ENCODE measurements at places on chromosomes 2 and 18.

DNA sequence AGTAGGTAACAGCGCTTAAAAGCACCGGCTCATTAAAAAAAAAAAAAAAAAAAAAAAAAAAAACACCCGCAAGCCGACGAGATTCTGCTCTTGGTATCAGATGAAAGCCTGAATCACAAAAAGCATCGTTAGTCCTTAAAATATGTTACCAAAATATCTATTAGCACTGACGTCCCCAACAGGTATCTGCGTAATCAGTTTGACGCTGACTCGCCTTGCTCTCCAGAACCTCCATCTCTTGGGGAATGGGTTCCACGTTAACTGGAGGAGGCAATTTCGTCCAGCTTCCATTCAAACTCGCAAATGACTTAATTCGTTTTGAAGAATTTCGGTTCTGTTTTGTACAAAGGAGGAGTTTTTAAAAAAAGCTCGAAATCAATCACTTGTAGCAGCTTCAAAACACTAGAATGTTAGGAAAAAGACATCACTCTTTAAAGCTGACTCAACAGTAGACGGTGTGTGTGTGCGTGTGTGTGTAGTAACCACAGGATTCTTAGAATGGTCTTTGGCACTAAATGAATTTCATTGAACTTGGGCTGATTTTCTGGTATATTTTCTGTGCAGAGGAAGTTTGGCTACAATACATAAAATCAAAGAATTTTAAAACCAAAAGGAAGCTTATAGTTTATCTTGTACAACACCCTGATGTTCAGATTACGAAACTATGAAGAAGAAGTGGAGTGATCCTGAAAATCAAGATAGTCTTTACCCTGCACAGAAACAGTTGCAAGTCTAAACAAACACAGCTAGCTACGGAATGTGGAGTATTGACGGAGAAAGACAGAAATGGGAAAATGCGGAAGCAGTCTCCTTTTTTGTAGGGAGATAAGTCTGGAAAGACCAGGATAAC is 1.1 kb upstream of the PGAP1 start:
- peak overlapping the region; percentile 89 for H3K27ac ChIP-seq
- no peak for DNase-seq
- H3K27me3 ChIP-seq: no peaks in the 10 kb centered on the region

GRCh38 chr2:232999354-232999753 is 13.7 kb downstream of the NGEF start:
- no peaks in the 10 kb centered on the region for H3K36me3 ChIP-seq
- no peaks in the 10 kb centered on the region for H3K4me1 ChIP-seq
- H3K27ac ChIP-seq: no peak overlapping the region
- peak; percentile 9 for DNase-seq
- no peak overlapping the region for H3K4me3 ChIP-seq

DNA sequence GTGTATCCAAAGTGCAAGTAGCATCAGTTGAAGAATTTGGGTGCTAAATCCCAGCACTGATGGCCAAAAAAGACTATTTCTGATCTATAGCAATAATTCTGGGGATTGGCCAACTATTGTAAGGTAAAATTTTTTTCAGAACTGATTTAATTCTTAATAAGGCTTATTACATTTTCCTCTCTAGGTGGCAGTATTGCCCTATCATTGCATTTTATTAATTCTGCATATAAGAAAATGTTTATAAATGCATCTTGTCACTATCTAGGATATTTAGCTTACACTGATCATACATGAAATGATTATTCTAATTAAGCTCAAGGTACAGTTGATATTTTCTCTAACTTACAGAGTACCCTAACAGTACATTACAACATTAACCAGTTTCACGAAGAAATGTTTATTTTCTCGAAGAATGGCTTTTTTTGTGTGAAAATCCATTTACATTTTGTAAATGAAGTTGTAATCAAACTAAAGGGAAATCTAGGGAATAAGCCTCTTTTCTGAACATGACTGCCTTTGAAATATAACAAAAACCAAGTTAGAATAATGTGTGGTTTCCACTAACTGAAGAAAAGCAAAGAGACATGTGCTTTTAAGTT is 11.0 kb downstream of the TTN start:
- H3K36me3 ChIP-seq: no peaks in the 10 kb centered on the region
- no peaks in the 10 kb centered on the region for H3K27me3 ChIP-seq
- no peak overlapping the region for H3K27ac ChIP-seq
- no peak for DNase-seq

- H3K36me3 ChIP-seq: no peaks in the 10 kb centered on the region
- H3K27me3 ChIP-seq: no peaks in the 10 kb centered on the region
- H3K27ac ChIP-seq: no peak overlapping the region
- H3K4me3 ChIP-seq: no peak overlapping the region
- no peak for DNase-seq
- no peaks in the 10 kb centered on the region for H3K4me1 ChIP-seq
Observed at GRCh38 chr2:56753182-56753581, 569.4 kb downstream of the CCDC85A start.

Measured in breast epithelium (tissue), 4 donors.